ENCODE measurements at places on chromosomes 5 and 9.

DNA sequence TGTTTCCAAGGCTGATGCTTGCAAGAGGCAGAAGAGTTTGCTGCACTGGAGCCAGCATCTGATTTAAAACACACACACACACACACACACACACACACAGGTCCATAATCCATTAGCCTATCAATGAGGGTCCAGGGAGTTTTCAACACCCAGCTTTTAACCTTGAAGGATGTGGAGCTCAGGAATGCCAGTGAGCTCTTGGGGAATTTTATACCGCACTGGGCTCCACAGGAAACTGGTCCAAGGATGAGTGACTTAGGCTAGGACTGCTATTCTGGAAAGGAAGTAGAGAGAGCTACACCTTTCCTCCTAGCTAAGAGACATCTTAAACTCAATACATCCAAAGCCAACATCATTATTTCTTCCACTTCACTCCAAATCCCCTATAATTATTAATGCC, 942 bp upstream of the NRG2 start:
- no peak for DNase-seq

DNA sequence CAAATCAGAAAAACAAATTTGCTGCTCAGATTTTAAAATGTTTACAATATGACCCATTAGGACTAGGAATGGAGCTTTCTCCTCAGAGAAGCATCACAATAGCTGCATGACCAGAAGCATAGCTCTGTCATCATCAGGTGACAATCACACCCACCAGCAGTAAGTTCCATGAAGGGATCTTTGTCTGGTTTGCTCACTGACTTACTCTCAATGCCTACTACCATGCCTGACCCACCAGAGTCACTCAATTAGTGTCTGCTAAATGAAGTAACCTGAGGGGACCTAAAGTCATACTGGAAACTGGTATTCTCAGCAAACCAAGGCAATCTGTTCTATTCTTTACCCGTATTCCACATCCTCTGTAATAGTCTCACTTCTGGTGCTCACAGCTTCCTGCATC, 7.7 kb downstream of the ERMP1 start:
- peak; percentile 50 for DNase-seq

- DNase-seq = no peak
Measured at GRCh38 chr9:99621040-99621439, 200.6 kb upstream of the NR4A3 start.

GRCh38 chr5:57700072-57700471, 217.5 kb upstream of the ACTBL2 start:
- no peak for DNase-seq

- no peak for DNase-seq
Measured at GRCh38 chr9:36112516-36112915, 24.0 kb upstream of the GLIPR2 start.

DNA sequence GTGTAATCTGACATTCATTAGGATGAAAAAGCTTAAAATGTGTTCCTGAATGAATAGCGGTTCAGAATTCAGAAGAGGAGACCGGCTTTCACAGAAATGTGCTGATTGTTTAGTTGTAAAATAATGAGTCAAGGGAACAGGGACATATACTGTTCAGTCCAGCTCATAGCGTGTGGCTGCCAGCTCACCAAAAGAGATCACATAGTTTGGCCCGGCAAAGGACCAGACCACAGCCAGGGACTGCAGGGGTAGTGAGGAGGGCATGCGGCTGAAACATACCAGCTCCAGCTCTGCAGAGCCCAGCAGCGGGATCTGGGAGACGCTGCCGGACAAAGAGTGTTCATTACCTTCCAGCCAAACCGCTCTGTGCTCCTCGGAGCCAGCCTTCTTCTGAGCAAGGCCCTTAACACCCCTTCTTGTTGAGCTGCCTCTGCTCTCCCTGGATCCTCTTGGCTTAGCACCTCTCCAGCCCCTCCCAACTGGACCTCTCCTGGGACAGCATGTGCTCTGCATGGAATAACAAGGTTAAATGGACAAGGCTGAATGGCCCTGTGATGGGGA, 116.8 kb upstream of the CNTLN start:
- peak; percentile 95 for DNase-seq

- DNase-seq = no peak
Measured at GRCh38 chr5:133730346-133730745, 118.0 kb upstream of the FSTL4 start.

GRCh38 chr9:72935595-72935994, 17.3 kb downstream of the ALDH1A1 start:
- DNase-seq = no peak

- no peak for DNase-seq
Measured at GRCh38 chr9:83722726-83723495, 15.2 kb upstream of the UBQLN1 start.

- no peak for DNase-seq
Measured at GRCh38 chr5:124121198-124121597, 609.2 kb downstream of the CSNK1G3 start.

GRCh38 chr5:154505567-154505966, 27.5 kb upstream of the HAND1 start:
- DNase-seq = no peak

DNA sequence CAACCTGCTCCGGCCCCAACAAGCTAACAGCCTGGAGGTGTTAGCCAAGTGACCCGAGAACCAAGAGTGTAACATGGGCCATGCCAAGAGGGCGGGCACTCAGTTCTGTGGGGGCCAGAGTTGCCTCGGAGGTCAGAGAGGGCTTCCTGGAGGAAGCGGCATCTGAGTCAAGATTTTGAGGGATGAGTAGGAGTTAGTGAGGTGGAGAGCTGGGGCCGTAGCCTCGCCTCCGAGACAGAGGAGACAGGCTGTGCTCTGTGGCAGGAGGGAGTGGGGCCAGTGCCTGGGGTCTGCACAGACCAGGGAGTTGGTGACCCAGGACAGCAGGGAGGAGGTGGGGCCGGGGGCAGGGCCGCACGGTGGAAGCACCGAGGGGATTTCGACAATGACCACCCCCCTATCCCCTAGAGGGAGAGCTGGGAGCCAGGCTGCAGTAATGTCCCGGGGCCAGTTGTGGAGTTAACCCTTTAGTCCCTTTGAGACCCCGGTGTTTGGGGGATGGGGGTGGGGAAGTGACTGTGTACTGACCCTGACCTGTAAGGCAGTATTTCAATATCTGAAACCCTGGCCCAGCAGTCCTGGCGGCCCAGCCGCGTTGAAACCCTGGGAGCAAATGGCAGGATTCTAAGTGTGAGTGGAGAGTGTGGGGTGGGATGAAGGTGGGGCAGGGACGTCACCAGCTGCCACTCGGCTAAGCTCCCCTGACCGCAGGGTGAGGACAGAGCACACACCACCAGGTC, 148.7 kb upstream of the COL5A1 start:
- DNase-seq = no peak

- peak; percentile 74 for DNase-seq
Measured at GRCh38 chr5:180816608-180817534, 14.3 kb upstream of the MGAT1 start.

DNA sequence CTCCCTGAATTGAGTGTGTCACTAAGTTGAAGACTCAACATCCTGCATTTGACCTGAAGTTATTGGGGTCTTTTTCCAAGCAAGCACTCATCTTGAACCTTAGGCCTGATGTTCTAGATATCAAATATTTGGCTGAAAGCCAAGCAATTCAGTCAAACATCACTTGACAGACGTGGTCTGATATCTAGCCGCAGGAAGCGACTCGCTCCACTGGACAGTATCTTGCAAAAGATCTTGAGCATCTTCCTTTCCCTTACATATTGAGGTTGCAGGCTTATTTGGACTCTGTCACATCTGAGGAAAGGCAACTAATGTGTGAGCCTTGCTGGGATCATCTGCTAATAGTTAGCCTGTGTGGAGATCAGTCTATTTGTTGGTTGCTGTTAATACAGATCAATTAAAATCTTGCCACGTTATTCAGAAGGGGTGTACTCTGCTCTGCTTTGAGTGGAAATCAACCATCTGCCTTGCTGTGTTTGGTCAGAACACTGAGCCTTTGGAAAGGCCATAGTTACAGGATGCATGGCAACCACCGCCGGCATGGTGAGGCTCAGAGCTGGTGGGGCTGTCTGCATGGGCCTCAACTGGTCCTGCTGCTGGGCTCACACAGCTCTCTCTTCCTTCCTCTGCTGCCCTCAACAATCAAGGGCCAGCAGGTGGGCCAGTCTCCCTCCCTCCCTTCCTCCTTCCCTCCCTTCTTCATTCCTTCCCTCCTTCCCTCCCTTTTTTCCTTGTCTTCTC, 166.9 kb upstream of the KLF9 start:
- DNase-seq = peak; percentile 94

DNA sequence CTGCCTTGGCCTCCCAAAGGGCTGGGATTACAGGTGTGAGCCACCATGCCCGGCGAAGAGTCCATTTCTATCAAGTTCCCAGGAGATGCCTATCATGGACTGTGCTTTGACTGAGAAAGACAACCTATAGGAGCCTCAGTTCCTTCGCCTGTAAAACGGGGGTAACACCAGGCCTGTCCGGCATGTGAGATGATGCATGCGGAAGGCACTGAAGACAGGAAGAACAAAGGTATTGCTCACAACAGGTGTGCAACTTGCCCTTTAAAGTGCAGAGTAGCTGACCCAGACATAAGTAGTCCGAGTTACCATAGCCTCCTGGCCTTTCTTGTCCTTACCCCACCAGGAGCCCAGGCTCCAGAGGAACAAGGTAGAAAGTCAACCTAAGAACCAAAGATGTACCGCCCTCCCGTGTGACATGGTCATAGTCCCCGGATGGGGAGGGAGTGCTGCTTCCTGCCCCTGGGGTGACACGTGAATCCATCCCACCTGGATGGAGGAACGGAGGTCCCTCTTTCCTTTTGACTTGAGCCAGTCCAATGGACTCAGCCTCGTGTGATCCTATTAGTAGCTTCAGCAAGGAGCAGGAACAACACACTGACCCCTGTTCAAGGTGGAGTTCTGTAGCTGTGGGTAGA, 60.3 kb downstream of the HSPA4 start:
- DNase-seq = no peak

DNA sequence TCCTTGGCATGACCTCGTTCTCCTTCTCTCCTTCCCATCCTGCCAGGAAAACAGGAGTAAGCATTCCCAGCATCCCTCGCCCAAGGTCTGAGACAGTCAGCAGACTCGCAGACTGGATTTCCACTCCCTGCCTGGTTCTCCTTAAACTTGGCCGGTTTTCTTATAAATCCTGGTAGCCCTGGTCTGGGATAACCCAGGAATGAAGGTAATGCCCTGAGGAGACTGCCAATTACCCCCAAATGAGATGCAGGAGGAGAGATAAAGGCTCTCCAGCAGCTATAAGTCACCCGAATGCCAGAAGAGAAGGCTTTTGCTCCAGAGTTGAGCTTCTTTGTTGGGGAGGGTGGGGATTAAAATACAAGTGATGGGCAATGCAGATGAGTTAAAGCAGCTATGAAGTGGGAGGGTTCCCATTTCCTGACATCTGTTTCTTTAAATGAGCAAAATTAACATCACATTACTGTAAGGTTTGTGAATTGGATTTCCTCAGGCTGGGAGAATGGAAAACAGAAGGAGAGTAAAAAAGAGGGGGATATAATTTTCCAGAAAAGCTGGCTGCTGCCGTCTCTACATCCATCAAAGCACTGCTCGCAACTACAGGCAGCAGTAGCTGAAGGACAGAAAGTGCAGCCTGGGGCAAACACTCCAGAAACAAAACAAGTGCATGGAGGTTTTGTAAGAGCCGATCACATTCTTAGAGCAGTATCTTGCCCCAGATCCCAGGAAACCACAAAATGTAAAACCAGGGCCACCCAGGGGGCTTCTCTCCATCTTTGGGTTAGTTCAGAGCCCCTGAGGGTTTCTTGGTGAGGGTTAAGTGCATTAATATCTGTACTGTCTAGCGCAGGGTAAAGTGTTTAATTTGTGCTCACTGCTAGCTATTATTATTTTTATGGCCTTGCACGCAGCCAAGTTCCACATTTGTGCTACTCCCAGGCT, 177.6 kb upstream of the PANK3 start:
- DNase-seq = no peak

GRCh38 chr5:102528600-102528999, 29.8 kb upstream of the SLCO6A1 start:
- no peak for DNase-seq

DNA sequence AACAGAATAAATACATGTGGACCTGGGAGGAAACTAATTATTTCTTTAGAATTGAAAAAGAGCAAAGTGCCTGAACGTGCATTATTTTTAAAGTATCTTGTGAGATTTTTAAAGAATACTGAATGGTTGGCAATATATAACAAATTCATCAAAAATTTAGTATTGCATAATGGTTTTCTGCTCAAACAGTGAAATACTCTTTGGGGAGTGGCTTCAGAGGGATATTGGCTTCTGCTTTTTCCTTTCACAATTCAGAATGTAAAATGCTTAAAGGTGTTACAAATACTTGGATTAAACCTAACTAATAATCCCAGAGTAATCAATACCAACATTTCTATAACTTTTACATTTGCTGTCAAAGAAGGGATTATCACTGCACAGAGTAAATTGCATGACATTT, 379.3 kb upstream of the CHD1 start:
- DNase-seq = no peak

- no peak for DNase-seq
Measured at GRCh38 chr5:136522217-136522956, 157.0 kb upstream of the TRPC7 start.

DNA sequence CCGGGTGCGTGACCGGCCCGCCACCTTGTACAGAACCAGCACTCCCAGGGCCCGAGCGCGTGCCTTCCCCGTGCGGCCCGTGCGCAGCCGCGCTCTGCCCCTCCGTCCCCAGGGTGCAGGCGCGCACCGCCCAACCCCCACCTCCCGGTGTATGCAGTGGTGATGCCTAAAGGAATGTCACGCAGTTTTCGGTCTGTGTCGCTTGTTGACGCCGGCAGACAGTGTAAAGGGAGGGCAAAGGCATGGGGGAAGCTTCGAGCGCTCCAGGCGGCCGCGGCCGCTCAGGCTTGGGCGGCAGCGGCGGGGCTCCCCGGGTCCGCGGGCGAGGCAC, 1.3 kb downstream of the LRRC26 start:
- peak; percentile 18 for DNase-seq

- no peak for DNase-seq
Measured at GRCh38 chr5:65059681-65060598, 291.2 kb downstream of the CWC27 start.

- peak; percentile 67 for DNase-seq
Measured at GRCh38 chr5:146425023-146425422, 22.1 kb upstream of the TCERG1 start.

- no peak for DNase-seq
Measured at GRCh38 chr9:137716694-137717287, 98.0 kb downstream of the EHMT1 start.

- DNase-seq = no peak
Measured at GRCh38 chr5:90390326-90390725, 19.2 kb downstream of the CETN3 start.

DNA sequence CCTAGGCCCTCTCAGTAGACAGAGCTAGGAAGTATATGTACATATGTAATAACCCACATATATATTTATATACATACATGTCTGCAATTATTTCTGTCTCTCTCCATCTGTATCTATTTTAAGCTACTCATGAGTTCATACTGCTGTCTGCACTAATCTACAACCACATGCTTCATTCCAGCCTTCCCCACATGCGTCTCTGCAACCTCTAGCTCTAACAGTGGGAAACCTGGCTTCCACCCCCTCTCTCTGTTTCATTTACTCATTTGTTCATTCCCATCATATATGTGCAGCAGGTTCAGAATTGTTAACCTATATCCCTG, 23.3 kb downstream of the DCANP1 start:
- no peak for DNase-seq

GRCh38 chr5:164809821-164810220, 1304.4 kb downstream of the MAT2B start:
- no peak for DNase-seq
